T-helper 17 cell (primary cell): ENCODE measurements at places on chromosomes 1 and 21.

GRCh38 chr1:225926551-225927113 lies 2.6 kb upstream of the PYCR2 start:
- DNase-seq, result no peak

DNA sequence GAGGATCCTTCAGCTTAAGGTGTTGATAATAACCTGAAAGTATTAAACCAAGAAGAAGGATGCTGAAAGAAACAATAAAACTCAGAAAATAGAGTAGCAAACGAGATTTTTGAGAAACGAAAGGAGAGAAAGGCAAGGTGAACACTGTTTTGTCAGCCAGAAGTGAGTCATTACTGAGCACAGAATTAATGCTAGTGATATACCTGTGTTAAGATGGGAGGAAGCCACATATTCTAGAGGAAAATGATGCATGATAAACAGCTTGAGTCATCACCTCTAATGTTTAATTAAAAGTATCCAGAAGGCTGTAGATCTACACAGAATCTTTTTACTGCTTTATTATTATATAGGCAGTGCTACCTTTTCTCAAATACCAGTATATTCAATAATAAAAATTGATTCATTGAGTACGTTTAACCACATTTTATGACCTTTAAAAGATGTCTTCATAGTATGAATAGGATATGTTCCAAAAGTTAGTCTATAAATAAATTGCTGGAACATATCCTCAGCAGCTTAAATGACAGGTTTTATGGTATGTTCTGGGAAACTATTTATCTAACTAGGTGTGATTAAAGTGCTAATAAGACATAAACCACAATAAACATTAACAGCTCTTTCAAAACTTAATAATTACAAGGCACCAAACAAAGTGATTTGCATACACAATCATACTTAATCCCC lies 10.3 kb downstream of the SH3GLB1 start:
- no peak for DNase-seq

GRCh38 chr1:50705041-50705440 lies 255.0 kb downstream of the FAF1 start:
- DNase-seq, result no peak

GRCh38 chr1:101188331-101188730 lies 48.5 kb upstream of the S1PR1 start:
- DNase-seq, result no peak

DNA sequence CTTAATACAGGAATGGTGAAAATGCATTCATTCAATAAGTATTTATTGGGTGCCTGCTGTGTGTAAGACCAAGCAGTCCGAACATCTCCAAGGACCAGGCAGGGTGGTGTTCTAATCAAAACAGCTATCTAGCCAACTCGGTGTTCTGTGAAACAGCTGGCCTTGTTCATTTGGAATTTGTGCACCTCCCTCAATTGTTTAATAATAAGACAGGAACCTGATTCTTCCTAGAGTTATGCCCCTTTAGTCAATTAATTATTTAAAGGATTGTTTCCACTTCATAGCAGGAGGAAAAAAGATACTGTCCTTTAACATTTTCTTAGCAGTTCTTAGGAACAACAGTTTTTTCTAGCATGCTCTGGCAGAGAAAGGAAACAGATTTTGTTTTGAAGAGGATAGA lies 30.4 kb downstream of the S100A10 start:
- DNase-seq, result no peak

- DNase-seq, result no peak
These were observed 4.6 kb upstream of the LHX8 start for GRCh38 chr1:75129660-75129982.

GRCh38 chr1:86468501-86468977 lies at the start of gene CLCA1:
Gene CLCA1 (plus strand): TSS chr1:86468927. CDS start chr1:86468972, 45 bp downstream.
- no peak for DNase-seq

DNA sequence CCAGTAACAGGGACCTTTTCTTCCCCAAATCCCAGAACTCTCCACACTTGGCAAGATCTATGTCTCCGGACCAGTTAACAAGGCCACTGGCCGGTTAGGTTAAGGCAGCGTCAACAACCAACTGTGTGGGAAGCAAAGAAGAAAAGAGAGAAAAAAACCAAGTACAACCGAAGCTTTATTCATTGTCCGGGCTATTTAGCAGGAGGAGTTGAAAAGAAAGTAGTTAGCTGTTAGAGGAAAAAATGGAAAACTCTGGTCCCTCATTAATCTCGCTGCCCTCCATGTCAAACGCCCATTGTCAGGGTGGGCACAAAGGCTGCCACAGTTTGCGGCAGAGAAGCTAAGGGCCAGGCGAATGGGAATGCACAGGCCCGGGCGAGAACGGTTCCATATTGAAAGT lies 49.3 kb upstream of the GRIK3 start:
- no peak for DNase-seq

- DNase-seq, result no peak
These were observed 457.0 kb downstream of the USP25 start for GRCh38 chr21:16186742-16187141.

GRCh38 chr1:207868251-207868773 lies 42.6 kb downstream of the CD34 start:
- DNase-seq, result no peak

DNA sequence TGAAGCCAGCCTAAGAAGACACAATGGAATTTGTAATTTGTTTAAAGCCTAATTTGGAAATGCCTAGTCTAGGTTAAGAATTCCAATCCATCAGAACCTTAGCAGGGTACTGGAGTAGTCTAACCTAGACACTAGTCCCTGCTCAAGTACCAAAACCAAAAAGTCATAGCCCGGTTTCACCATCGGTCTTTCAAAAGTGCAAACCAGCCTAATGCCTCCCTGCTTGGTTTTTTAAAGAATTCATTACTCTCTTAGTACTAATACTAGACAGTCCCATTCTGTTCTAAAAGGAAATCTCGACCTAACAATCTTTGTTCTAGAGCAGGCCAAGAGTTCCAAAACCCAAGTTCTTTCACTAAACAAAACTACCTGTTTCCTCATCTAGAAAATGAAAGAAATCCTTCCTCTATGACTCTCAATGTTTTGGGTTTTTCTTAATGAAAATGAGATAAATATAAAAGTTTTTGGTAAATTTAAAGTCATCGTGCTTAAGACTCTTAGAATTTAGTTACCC lies 2.6 kb downstream of the PUM1 start:
- DNase-seq, result no peak

GRCh38 chr1:24503059-24503751 lies 569 bp downstream of the RCAN3 start:
- peak; percentile 43 for DNase-seq

- peak; percentile 66 for DNase-seq
These were observed 31.0 kb downstream of the SLC45A1 start for GRCh38 chr1:8348777-8349472.

- peak; percentile 75 for DNase-seq
These were observed 754 bp downstream of the PRRC2C start for GRCh38 chr1:171486048-171486519.

- no peak for DNase-seq
These were observed 51.4 kb upstream of the HNRNPU start for GRCh38 chr1:244915736-244916135.

- DNase-seq, result no peak
These were observed 598.1 kb upstream of the ADGRL4 start for GRCh38 chr1:79604490-79605198.

- DNase-seq, result no peak
These were observed 144.8 kb upstream of the VANGL1 start for GRCh38 chr1:115496904-115497527.

DNA sequence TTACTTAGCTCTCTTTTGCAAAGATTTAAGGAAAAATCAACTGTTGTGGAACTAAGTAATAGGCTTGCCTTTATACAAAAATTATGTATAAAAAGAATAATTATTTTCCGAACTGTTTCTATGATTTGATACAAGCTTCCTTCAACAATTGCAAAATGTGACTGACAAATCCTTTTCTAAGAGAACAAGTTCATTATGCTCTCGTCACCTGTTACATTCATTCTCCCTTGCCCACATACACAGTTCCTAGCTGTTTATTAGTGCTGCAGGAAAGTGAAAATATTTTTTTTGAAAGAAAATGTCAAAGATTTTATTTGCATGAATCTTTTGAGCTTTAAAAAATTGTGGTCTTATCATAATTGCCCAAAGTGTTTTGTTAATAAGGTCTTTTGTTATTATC lies 466.2 kb downstream of the USP25 start:
- DNase-seq, result no peak

DNA sequence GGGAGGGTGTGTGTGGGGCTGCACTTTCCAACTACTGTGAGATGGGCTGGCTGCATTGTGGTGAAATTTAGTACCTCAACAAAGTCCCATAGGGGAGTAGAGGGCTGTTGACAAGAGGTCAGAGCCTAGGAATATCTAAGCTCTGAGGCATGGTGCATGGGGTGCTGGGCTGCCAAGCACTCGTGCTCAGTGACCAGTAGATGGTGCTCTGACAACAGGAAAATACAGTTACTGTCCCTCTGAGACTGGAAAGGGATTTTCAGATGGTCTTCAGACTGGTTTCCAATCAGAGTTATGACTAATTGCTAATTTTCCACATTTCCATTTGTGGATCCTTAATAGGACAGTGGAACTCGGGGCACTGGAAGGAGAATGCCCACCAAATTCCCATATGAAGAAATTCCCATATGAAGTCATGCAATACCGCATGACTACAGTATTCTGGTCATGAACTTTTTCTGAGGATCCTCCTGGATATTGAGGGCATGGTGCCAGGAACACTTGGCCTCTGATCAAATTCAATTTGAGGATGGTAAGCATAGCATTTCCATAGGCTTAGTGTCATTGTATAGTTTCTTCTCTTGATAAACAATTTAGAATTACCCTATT lies 4.1 kb upstream of the CACNA1E start:
- DNase-seq, result no peak

DNA sequence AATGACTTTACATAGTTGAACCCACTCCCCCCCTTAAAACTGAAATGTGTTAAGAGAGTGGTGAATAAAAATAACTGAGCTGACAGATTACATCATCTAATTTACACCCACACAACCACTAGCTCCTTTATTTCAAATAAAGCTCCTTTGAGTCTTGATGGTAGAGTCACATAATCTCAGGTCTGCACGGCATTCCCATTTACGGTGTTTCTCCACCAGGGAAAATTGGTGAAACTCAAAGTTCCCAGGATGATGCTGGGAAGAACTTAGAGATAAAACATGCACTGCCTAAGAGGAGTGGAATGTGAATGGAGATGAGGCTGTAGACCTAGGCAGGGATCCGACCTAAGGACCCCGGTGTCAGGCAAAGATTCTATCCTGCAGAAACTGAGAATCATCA lies 727.8 kb upstream of the ADAMTS5 start:
- DNase-seq, result no peak

DNA sequence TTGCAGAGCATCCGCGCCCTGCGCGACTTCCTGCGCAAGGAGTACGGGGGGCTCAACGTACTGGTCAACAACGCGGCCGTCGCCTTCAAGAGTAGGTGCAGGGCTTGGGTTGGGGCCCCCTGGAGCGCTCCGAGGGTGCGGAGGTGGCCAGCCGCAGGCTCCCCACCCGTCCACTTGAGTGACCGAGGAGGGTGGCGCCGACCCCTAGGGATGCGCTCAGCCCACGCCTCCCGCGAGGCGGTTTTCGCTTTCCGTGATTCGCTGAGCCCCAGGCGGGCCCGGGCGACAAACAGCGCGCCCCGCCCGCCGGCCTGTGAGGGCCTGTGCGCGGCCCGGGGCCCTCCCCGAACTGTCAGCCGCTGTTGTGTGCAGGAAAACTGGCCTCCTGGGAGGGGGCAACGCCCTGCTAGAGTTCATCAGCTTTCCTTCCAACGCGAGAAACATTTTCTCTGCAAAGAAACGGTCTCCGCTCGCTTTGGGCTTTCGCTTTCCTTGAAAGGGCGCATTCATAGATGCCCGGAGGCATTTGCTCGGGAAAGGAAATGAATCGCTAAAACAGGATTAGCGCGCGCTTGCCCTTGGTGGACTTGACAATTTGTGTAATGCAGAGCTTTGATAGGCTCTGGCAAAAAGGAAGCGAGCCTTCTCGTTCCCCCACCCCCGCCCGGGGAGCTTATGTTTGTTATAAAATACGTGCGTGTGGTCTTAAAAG lies 668 bp downstream of the CBR3 start:
- DNase-seq, result peak; percentile 46

- DNase-seq, result no peak
These were observed 102.7 kb downstream of the PTPRU start for GRCh38 chr1:29338908-29339575.

GRCh38 chr1:41830726-41831125 lies 88.0 kb downstream of the HIVEP3 start:
- no peak for DNase-seq
